ENCODE measurements at places on chromosomes 2 and 18.

- DNase-seq = no peak
Observed at GRCh38 chr2:156803967-156804366, 367.8 kb downstream of the GPD2 start.

- DNase-seq = no peak
Observed at GRCh38 chr2:16129716-16130540, 189.6 kb downstream of the MYCN start.

DNA sequence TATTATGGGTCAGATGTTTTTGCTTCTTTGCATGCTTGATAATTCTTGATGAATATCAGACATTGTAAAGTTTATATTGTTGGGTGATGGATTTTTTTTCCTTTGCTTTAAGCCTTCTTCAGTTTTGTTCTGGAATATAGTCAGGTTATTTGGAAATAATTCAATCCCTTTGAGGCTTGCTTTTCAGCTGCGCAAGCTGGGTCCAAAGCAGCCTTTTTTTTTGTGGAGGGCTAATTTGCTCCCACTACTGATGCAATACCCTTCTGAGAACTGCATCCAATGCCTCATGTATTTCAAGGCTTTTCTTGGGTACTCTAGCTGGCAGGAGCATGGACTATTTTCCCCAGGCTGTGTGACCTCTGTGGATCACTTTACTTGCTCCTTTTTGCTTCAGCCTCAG is 245.9 kb downstream of the AGPS start:
- no peak for DNase-seq

DNA sequence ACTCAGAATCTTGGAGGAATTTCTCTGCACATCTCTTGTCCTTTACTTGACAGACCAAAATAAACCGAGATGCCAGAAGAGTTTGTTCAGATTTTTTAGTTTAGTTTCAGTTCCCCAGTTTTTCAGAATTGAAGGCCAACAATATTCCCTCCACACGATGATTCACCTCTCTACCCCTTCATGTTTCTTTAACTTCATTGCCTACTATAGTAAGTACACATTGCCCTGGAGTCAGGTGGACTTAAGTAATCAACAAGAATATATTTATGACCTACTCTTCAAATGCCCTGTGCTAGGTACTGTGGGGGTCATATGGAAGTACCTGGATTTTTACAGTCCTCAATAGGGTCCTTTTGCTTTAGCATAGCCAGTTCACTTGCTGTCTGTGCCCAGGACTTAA is 79.6 kb upstream of the CTLA4 start:
- DNase-seq = no peak

DNA sequence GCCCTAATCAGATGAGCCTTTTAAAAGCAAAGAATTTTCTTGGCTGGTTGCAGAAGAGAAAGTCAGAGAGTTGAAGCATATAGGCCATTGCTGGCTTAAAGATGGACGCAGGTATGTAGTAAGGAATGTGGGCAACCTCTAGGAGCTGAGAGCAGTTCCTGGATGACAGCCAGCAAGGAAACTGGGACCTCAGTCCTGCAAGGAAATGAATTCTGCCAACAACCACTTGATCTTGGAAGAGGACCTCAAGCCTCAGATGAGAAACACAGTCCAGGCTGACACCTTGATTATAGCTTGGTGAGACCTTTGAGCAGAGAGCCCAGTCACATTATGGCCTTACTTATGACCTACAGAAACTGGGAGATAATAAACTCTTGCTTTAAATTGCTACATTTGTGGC is 15.7 kb downstream of the PHOSPHO2 start:
- no peak for DNase-seq

GRCh38 chr2:68244456-68244855 is 7.9 kb downstream of the PPP3R1 start:
- DNase-seq = no peak

- DNase-seq = no peak
Observed at GRCh38 chr2:233225230-233226068, 26.0 kb upstream of the ATG16L1 start.

Data from fibroblast of skin of abdomen (primary cell).